ENCODE measurements at places on chromosomes 12 and 14.

DNA sequence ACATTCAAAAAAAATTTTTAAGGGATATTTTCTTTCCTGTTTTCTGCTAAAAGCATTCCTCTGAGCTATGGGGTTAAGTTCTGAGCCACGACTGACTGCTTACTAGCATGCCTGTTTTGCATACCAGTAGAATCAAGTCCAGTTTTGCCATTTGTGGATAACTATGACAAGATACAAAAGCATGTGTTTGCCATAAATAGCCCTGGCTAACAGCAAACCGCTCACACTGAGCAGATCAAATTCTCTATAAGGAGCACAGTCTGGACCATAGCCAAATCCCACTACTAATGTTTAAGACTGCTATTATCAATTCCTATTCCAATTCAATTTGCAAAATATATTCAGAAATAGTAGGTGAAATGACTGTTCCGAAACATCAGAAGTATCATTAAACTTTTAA lies 3.2 kb downstream of the CFL2 start:
- no peak for DNase-seq

GRCh38 chr12:57616383-57617101 lies 5.3 kb downstream of the ARHGEF25 start:
- DNase-seq: no peak

GRCh38 chr12:38934078-38934584 lies 28.7 kb upstream of the CPNE8 start:
- no peak for DNase-seq

GRCh38 chr14:81144824-81145603 lies 75.7 kb downstream of the GTF2A1 start:
- DNase-seq: no peak

DNA sequence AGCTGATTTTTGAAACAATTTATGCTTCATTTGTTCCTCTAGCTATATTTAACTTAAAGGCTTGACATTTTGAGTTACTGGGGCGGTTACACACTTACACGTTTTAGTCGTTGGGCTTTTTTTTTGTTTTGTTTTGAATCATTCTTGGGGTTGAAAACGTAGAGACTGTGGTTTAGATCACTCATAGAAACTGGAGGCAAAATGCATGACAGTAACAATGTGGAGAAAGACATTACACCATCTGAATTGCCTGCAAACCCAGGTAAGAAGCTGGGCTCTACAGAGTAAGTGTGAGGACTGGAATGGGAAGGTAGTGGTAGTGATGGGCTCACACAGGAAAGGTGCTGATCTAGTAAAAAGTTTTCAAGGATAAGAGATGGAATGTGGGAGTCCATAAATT lies at the start of gene CLEC2D:
CLEC2D (plus strand) TSS at position 180 of the 400 bp plus-strand sequence; CDS start at position 202, 22 bp downstream.
- no peak for DNase-seq

DNA sequence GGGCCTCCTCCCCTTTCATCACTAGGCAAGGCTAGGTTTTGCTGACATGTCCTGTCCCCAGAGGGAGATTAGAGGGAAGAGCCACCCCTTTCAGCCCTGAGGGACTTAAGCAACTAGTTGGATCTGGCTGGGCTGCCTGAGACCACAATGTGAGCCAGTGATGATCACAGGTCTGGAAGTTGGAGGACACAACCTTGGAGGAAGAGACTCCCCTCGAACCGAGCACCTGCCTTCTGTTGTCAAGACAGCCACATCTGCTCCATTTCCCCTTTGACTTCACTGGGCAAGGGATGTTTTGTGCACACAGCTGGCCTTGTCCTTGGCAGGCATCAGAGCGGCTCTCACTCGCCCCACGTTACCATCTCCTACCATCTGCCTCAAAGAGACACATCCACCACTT lies 31.4 kb downstream of the MVK start:
- no peak for DNase-seq

DNA sequence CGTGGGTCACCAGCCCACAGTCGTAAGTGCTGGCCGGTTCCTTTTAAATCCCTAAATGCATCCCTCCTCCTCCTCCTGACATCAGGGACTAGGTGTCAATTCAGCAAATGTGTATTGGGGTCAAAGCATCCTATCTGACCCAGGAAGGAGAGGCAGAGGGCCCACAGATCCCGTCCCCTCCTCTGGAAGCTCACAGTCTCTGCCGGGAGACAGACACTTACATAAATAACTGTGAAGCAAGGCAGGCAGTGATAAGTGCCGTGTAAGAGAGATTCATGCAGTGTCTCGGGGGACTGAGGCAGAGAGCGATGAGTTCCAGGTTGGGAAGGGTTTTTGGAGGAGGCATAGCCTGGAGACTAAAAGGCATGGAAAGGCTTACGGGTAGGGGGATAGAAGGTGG lies 44.1 kb downstream of the HRK start:
- DNase-seq: no peak

DNA sequence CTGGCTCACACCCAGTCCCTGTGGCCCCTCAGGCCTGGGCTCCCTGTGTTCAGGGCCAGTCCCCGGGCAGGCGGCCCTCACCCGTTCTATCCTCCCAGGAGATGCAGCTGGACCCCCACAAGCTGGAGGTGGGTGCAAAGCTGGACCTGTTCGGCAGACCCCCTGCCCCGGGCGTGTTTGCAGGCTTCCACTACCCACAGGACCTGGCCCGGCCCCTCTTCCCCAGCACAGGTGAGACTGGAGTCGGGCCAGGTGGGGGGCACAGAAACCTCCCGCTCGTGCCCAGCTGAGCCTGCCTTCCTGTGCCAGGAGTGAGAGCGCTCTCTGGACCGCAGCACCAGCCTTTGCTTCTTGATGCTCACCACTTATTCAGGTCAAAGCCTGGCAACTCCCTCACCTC lies 33.7 kb downstream of the LRCOL1 start:
- DNase-seq: no peak

- DNase-seq: no peak
Measured at GRCh38 chr14:100438678-100439592, 115.8 kb downstream of the SLC25A47 start.

- DNase-seq: no peak
Measured at GRCh38 chr12:57093415-57094207, 4.7 kb downstream of the NAB2 start.

All from GM18507 (cell line).